Activated CD8-positive, alpha-beta T cell treated with anti-CD3 and anti-CD28 coated beads for 36 hours (primary cell): ENCODE measurements at places on chromosomes 11 and 22.

GRCh38 chr11:111179184-111179910, 66.2 kb upstream of the POU2AF2 start:
- DNase-seq, result no peak

- DNase-seq, result no peak
Measured at GRCh38 chr11:26572770-26573402, 823 bp upstream of the MUC15 start.

DNA sequence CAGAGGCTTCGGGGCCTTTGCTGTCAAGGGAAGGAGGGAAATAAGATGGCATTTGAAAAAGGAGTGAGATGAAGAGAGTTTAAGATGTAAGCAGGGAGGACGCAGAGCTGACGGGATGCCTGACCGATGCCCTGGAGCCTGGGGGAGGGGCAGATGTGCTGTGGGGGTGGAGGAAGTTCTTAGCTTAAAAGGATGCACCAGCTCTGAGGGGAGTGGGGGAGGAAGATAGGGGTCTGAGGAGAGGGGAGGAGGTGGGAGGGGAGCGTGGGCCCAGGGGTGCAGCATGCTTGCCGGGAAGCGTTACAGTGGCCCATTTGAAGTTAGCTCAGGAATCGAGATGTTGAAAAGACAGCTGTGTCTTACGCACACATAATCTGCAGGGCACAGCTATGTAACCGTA, 56.3 kb downstream of the RPS6KA4 start:
- DNase-seq, result no peak

- DNase-seq, result no peak
Measured at GRCh38 chr11:116857316-116857715, 19.9 kb upstream of the APOA1 start.

GRCh38 chr11:119024430-119025098, 6.0 kb downstream of the TRAPPC4 start:
- DNase-seq, result no peak

DNA sequence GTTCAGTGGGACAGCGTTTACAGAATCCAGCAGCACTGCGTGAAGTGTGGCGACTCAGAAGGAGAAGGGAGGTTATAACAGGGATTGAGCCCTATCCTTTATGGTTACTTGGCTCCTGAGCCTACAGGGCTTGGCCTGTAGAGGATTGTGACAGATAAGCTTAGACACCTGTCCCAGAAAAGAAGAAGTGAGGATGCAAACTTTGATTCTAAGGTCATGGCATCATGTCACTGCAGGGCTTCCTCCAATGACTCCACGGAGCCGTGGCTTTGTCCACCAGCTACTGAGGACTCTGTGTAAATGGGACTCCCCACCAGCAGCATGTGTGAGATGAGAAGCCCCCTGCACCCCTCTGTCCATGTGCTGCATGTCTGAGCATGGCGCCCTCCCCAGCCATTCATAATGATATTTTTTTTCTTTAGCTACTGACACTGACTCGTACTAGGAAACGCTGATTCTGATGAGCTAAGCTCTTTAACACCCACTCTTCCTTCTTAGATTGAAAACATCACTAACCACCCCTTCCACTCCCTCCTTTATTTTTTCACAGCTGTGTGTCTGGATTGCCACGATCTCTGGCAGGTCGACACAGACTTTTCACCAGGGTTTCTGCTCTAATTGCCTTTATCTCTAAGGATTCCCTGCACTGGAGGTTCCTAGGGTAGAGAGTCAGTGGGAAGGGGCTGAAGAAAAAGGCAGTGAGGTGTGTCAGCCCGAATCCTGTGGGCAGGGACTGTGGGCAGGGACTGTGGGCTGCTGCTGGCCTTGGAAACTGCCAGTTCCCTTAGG, 65.5 kb upstream of the TTC12 start:
- DNase-seq, result peak; percentile 5

DNA sequence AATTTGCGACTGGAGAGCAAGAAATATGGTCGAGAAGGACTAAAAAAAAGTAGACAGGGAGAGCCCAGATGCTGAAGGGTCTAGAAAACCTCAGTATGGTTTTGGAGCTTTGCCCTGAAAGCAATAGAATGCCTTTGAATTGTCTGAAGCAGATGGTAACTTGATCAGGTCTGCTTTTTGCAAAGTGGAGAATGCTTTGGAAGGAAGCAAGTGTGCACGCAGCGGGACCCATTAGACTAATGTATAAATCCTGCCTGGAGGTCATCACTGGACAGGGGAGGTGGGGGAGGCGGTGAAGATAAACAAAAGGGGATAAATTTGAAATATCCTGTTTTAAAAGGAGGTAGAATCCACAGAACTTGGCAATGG, 757 bp upstream of the HINFP start:
- no peak for DNase-seq

DNA sequence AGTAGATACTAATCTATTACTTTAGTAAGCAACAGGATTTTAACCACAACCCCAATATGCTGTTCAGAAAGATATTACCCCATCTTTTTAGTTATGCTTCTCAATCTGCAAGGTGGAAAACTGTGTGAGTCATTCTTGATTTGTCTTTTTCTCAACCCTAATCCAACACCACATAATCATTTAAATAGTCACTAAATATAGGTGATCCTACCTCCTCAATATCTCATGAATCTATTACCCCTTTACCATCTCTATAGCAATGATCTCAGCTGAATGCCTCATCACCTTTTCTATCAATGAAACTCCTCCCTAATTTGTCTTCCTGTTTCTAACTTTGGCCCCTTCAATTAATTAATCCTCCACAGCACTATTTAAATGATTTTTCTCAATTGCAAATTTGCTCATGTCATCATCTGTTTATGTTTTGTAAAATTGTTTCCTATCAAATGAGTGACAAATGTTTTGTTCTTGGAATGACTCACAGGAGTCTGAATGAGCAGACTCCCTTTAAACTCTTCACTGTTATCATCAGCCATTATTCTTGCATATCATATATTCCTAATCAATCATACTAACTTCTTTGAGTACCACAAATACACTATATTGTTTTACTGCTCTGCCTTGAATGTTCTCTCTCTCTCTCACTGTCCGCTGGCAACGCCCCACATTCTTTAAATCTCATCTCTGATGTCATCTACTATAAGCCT, 26.1 kb downstream of the SNX19 start:
- no peak for DNase-seq

DNA sequence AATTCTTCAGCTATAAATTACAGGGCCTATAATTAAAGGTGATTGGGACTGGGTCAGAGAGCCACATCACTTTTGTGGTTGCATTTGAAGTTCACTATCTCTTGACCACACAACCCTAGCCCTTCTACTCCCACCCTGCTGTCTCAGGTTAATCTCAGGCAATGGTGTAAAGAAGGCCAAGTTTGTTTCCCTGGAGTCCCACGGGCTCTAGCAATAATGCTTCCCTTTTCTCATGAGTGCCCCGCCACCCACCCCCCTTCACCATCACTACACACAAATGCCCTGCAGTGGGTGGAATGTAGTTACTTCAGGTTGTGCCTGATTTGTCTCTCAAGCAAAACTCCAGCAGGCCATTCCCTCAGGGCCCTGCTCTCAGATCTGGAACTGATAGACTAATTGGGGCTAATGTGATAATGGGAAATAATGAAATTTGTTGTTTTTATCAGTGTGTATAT, 1.8 kb upstream of the EHF start:
- no peak for DNase-seq

GRCh38 chr11:47185305-47186075, 744 bp downstream of the PACSIN3 start:
- no peak for DNase-seq

GRCh38 chr11:69915501-69916250, 96.5 kb upstream of the FGF3 start:
- peak; percentile 72 for DNase-seq

DNA sequence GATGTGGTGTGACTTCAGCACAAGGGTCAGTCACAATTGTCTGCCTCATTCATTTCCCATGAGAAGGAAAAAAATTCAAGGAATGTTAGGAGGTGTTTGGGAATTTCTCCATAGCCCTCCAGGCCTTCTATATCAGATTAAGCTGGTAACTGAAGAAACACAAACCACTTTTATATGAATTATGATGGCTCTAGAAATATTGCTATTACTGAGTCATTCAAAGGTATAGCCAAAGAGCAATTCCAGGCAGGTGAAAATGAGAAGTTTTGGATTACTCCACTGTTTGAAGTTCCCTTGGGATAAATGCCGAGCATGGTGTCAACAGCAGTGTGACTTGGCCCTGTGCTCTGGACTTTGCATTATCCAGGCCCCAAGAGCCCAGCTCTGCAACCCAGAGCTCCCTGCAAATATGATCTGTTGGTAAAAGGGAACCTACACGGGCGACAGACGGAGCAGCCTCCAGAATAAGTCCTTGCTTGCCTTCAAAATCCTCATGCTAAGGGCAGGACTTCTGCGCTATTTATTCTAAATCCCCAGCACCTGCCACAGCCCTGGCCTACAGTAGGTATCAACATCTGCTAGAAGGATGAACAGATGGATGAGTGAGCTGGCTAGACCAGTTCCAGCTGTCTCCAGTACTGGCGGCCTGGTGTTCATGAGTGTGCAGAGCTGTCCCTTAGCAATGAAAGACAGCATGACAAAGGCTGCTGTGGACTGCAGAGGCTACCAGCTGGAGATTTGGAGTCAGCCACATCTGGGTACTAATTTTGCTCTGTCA, 67.5 kb upstream of the ZBED5 start:
- no peak for DNase-seq

- no peak for DNase-seq
Measured at GRCh38 chr11:30344085-30344484, 21.2 kb downstream of the ARL14EP start.

DNA sequence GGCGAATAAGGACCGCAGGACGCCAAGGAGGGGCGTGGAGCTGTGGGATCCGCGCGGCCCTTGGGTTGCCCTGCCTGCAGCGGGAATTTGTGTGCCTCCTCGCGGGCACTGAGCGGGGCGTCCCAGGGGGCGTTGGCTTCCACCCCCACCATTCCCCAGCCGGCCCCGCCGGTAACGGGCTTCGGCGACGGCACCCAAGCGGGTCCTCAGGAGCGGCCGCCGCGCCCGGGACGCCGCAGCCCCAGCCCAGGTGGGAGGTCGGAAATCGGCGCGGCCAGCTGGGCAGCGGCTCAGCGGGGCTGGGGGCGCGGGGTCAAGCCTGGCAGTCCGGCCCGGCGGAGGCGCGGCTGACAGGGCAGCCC, 320 bp downstream of the CLTCL1 start:
- DNase-seq, result peak; percentile 20

DNA sequence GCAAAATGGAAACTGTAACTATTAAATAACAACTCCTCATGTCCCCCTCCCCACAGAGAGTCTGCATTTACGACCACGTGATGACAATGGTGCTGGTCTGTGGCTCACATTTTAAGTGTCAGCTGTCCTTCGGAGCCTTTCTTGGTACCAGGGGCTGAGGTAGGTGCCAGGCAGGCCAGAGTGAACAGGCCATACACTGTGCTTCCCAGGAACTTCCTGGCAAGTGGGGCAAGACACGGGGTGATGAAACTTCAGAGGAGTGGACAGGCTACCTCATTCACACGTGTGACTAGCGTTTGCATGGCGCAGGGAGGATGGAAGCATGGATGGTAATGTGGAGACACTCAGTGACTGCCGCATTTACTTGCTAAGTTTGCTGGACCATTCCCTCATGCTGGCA, 10.4 kb upstream of the YPEL1 start:
- DNase-seq, result no peak

- DNase-seq, result no peak
Measured at GRCh38 chr22:49106096-49106841, 721.4 kb downstream of the BRD1 start.

- peak; percentile 82 for DNase-seq
Measured at GRCh38 chr22:36369004-36369921, 18.5 kb downstream of the MYH9 start.

- no peak for DNase-seq
Measured at GRCh38 chr11:120540744-120541465, 29.4 kb downstream of the GRIK4 start.

- DNase-seq, result no peak
Measured at GRCh38 chr22:32395107-32395506, 16.9 kb downstream of the RTCB start.

- DNase-seq, result no peak
Measured at GRCh38 chr11:133360860-133361688, 171.2 kb downstream of the OPCML start.

DNA sequence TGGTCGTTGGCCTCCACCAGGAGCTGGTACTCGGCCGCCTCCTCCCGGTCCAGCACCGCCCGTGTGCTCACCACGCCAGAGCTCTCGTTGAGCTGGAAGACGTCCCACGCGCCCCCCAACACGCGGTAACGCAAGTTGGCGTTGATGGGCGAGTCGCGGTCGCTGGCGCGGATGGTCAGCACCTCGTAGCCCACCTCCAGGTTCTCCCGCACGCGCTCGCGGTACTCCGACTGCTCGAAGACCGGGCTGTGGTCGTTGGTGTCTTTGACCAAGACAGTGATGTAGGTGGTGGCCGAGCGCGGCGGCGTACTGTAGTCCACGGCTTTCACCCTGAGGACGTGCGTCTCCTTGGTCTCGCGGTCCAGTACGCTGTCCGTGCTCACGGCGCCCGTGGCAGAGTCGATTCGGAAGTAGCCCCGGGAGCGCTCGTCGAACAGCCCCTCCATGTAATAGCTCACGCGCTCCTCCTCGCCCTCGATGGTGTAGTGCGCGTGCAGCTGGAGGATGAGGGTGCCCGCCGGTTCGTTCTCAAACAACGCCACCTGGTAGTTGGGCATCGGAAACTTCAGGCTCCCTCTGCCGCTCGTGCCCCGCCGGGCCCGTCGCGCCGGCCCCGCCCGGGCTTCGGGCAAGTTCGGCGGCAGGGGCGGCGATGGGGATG, 1.4 kb downstream of the CELSR1 start:
- no peak for DNase-seq

GRCh38 chr11:130197386-130198035, 37.9 kb downstream of the ST14 start:
- no peak for DNase-seq

GRCh38 chr11:31809857-31810778, 1.0 kb downstream of the PAX6 start:
- no peak for DNase-seq

GRCh38 chr11:36471577-36471976, 38.5 kb downstream of the TRAF6 start:
- no peak for DNase-seq

DNA sequence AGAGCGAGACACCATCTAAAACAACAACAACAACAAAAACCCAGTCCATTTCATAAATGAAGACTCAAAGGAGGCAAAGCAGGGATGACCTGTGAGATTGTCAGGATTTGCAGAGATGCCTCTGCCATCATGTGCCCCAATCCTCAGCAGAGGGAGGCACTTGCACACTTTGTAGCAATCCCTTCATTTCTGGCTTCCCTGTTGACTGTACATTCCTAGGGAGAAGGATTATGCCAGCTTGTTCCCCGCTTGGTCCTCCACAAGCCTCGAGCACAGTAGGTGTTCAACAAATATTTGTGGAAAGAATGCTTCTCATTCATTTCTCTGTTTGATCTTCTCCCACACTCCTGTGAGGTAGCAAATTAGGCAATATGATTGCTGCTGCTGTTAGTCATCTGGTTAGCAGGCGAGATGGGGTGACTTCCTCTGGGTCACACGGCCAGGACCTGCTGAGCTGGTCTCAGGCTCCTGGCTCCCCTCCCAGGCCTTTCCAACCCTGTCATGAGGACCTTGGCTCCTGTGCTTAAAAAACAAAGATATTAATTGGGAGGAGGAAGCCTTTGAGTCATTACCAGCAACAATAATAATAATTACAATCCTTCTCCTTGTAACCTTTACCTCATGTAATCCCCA, 34.1 kb downstream of the LIF start:
- DNase-seq, result peak; percentile 53
